ENCODE measurements at places on chromosomes 4 and X. TPM values are rescaled to one million over a fixed set of nuclear protein-coding genes. Genes with fewer than 3 reads are reported as not detected.

- no peak for DNase-seq
Observed at GRCh38 chrX:120794525-120794975, 81.1 kb downstream of the CT47B1 start.

DNA sequence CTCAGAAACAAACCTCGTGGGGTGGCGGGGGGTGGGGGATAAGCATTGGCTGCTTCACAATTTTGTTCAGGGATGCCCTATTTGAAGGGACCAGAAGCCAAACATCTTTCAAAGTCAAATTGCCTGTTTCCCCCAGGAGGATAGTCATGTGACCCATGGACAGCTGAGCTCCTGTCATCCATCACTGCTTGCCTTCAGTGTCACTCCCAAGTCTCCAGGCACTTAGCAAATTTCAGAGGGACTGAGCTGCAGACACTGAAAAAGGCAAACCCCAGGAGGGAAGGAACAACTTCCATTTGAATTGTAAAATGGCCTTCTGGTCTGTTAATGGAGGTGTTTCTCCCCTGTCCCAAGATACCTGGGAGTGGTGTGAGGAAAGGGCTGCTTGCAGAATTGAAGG lies 73.4 kb downstream of the FRMPD3 start:
- DNase-seq, result no peak

- DNase-seq, result peak; percentile 32
Observed at GRCh38 chrX:151396042-151396824, 773 bp upstream of the VMA21 start.

DKK2 gene
- not detected for total RNA-seq

DNA sequence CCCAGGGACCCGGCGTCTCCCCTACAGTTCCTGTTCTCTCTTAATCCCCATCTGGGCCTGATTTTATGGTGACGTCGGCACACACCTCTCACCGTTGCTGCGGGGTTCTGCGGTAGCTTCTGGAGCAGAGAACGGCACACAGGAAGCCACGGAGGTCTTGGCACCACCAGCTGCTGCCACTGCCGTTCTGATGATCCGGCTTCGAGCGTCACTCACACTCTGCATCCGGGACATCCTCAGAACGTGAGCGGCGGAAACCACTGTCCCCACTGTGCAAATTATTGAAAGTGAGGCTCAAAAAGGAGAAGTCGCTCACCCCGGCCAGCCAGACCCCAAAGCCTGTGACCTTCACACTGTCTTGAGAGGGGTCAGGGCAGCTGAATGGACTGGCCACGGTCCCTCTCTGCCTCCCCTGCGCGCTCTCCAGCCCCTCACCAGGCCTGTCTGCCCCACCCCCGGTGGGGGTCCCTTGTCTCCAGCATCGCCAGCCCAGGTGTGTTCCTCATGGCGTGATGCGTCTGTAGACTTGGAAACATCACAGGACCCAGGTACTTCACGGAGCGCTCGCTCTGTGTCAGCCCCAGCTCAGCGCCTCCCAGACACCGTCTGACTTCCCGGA lies 201.1 kb downstream of the AFAP1 start:
- no peak for DNase-seq

HTRA3 gene
- not detected for total RNA-seq

DNA sequence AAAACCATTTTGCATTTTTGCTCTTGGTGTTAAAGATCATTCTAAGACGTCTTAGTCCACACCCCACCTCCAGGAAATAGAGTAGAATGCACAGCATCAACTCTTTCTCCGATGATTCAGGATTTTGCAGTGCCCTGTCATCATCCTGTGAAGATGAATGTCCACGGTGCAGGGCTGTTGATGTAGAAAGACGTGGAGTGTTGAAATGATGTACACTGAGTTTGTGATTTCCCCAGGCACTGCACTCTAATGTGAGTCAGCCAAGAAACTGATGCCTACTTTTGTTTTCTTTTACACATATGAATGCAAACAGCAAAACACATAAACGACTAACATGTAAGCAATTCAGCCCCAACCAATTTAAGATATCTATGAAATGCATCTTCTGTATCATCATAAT lies 10.5 kb downstream of the LGI2 start:
- no peak for DNase-seq

DNA sequence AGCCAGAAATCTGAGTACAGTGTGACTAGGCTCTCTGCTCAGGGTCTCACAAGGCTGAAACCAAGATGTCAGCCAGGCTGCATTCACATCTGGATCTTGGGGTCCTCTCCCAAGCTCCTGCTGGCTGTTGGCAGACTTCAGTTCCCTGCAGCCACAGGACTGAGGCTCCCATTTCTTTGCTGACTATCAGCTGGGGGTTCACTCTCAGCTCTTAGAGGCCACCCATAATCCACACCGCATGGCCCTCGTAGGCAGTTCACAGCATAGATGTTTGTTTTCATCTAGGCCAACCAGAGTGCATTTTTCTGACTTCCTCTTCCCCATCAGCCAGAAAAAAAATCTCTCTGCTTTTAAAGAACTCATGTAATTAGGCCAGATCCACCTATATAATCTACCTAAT lies 8.2 kb upstream of the WDR44 start:
- no peak for DNase-seq

DNA sequence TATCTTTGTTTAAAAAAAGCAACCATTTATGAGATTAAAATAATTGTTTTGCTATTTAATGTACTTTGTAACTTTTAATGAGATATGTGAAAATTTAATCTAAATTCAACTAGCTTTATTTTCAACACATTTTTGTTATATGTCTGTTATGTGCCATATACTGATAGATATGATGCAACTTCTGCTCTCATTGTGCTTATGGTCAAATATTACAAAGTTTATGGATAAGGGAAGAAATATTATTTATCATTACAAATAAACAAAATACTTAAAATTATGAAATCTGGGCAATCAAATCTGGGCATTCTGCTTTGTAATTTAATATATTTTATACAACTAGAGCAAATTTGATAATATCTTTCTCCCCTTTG lies 40.0 kb downstream of the PCDH10 start:
- no peak for DNase-seq

FIP1L1 gene
- total RNA-seq, result 76.6 TPM

ACOX3 gene
- total RNA-seq, result 13.9 TPM

MAGEB2 gene
- not detected for total RNA-seq

- DNase-seq, result no peak
Observed at GRCh38 chr4:114875630-114876029, 237.8 kb downstream of the NDST4 start.

CLDN24 gene
- total RNA-seq, result not detected

FGB gene
- not detected for total RNA-seq

GPRASP3 gene
- 3.2 TPM for total RNA-seq

DNA sequence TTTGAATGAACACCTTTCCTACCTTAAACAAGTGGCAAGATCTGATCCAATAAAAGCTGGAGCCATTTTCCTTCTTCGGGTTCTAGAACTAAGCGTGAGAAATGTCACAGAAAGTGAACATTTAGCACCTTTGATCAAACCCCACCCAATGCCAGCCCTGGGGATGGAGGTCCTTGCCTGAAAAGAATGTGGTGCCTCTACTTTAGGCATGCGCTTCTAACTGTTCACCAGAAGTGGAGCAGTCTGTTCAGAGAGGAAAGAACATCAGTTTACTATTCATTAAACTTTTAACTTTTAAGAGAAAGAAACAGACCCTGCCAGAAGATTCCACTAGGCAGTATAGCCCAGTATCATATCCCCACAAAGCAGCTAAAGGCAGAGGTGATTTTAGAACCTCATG lies 75.9 kb downstream of the INTS12 start:
- no peak for DNase-seq

PWWP3B gene
- total RNA-seq, result not detected

DNA sequence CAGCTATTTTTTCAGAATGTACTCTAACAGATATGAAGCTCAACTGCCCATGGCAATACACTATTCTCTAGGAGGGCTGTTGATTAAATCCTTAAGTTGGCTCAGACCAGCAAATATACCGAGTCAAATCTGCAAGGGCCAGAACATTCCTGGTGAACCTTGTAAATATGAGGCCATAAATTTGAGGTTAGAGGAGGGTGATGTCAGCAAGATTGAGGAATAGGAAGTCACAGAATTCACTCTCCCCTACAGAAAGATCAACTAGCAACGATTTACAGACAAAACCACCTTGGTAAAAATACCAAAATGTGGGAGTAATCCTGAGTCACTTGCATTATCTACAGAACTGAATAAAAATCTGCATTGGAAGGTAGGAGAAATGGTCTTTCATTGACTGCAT lies 399.3 kb downstream of the GPM6A start:
- DNase-seq, result no peak

DNA sequence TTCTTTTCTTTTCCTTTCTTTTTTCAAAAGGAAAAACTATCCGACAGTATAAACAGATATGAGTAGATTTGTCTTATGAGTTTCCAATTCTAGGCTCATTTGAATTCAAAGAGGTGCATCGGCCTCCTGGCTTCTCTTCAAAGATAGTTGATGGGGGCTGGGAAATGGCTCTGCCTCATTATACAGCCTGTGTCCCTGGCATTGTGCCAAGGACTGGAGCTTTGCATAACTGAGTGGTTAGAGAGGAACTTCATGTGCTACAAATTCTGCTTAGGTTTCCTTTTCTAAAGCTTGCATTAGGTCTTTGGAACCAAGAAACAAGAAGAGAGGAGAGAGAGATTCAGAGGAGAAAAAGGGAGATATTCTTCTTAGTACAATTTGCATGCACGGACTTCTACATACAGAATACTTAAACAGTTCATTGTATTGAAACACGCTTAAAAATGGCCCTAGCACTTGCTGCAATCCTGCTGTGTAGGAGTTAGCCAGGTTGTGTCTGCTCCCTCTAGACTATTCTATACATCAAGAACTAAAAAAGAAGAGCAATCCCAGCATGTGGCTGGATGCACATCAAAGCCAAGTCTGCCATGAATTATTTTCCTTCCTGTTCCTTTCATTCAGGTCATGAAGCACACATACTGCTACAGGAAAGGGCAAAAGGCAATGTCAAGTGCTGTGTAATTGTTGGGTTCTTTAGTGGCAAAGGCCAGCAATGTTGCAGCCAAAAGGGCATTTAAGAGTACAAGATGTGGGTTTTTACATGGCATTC lies 70.9 kb downstream of the INTS12 start:
- no peak for DNase-seq

DNA sequence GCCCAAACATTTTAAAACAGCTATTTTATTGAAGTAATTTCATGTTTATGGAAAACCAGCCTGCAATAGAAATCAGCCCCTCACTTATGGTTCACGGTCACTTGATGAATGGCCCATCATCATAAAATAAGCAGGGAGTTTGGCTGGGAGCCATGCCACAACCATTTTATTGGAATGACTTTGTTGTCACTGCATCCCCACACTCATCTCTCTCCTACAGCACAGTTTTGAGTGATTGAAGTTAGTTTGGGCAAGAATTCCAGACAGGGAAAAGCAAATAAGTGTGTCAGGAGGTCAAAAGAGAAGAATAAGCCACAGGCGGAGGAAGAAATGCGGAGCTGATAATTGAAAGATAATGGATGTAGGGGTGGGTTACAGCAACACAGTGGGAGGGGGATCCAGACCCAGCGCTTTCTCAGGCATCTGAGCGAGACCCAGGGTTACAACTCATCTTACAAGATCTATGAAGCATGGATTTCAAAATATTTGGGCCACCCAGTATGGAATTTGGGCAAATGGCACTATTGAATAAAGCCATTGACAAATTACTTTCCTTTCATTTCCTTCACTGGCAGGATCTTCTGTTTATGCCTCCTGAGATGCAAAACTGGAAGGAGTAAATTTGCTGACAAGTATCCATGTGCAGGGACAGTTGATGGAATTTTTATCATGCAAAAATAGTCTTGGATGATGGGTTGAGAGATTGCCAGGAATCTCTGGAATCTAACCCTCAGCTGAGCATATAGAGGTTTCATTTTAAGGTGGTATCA lies 100.8 kb downstream of the SHROOM3 start:
- DNase-seq, result no peak

DNA sequence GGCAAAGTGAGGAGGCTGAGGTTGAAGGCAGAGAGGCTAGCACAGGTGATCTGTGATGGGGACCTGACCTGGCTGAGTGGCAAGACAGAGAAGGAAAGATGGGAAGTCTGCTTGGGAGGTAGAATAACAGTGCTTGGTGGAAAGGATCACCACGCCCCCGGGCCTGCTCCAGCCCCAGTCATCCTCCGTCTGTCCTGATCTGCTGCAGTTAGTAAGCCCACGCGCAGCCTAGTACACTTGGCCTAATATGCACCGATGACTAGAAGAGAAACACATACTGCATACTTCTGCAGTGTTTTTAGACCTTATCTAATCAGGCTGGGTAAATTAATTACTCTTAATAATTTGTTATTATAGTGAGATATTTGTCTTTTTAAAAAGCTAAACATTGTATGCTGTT lies 103.7 kb upstream of the KLF3 start:
- DNase-seq, result no peak

HMX1 gene
- not detected for total RNA-seq

DNA sequence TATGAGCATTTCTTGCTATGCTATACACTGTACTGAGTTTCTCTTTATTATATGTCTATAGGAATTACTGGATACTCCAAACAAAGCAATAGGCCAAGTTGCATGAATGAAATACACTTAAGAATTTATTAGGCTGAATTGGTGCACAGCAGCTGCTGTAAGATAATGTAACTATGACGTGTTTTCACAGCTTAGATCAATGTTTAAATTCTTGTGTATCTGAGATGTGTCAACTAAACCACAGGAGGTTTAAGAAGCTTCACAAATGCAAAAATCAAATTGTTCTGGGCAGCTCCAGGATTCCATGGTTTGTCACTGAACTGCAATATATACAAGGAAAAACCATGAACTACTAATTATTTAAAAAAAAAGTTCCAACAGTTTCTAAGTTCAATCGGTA lies 156.7 kb downstream of the MAPK10 start:
- DNase-seq, result no peak

DNA sequence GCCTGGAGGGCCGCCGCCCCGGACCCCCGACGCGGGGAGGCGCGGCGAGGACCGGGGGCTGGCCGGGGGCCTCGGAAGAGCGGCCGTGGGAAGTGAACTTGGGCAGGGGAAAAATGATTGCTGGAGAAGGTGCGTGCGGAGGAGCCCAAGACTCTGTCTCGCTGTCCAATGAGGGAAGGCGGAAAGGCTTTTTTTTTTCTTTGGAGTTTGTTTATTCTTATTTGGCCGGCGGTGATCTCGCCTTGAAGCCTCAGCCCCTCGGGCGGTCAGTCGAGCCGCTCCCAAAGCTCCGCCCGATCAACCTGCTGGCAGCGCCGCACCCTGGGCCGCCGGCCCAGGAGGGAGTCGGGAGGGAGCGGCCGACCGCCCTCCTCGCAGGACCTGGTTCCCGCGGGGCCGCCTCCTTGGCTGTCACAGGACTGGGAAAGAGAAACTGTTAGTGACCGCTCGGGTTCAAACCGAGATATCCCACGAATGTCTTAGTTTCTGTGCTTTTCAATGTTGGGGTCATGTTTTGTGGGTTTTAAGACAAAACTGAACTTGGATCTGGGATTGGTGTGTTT lies 2.5 kb downstream of the CPEB2 start:
- DNase-seq, result peak; percentile 40

GRCh38 chr4:31947101-31947500 lies 1226.9 kb downstream of the PCDH7 start:
- DNase-seq, result no peak

GRCh38 chr4:150211799-150212445 lies 133.7 kb downstream of the DCLK2 start:
- no peak for DNase-seq

- DNase-seq, result peak; percentile 34
Observed at GRCh38 chrX:71910986-71911730, 513 bp downstream of the NHSL2 start.

Data from activated naive CD8-positive, alpha-beta T cell treated with anti-CD3 and anti-CD28 coated beads for 36 hours (primary cell).